ENCODE measurements at places on chromosomes 5 and 9.

DNA sequence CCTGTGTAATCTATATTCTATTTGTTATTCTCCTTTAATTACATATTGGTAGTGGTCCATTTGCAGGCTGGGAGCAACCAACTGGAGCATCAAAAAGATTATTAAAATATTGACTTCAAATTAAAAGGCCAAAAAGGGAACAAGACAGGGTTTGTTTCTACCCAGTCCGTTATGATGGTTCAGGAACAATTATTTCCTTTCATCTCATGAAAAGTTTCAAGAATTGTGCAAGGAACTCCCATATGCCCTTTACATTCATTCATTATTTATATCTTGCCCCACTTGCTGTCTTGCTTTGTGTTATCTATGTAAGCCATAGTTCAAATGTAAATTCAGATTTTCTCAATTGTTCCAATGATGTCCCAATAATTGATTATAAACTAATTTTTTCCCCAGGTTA, 58.7 kb upstream of the TLE1 start:
- no peak for DNase-seq

DNA sequence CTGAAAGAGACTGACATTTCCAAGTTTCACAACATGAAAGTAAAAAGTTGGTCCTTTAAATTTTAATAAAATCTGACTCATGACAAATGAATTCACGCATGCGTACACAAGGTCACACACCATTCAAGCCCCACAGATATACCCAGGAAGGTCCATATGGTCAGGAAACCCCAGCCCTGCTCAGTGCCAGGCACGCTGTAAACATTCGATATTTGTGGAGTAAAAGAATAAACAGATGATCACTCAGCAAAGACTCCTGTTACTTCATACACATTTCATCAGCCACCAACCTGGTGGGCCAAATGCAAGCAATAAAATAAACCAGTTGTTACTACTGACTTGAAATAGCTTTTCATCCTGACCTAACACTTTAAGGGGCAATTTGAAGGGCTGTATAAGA, 158.0 kb upstream of the RETREG1 start:
- DNase-seq: peak; percentile 22

- no peak for DNase-seq
These were observed 4.0 kb upstream of the ZBTB34 start for GRCh38 chr9:126856326-126856877.

DNA sequence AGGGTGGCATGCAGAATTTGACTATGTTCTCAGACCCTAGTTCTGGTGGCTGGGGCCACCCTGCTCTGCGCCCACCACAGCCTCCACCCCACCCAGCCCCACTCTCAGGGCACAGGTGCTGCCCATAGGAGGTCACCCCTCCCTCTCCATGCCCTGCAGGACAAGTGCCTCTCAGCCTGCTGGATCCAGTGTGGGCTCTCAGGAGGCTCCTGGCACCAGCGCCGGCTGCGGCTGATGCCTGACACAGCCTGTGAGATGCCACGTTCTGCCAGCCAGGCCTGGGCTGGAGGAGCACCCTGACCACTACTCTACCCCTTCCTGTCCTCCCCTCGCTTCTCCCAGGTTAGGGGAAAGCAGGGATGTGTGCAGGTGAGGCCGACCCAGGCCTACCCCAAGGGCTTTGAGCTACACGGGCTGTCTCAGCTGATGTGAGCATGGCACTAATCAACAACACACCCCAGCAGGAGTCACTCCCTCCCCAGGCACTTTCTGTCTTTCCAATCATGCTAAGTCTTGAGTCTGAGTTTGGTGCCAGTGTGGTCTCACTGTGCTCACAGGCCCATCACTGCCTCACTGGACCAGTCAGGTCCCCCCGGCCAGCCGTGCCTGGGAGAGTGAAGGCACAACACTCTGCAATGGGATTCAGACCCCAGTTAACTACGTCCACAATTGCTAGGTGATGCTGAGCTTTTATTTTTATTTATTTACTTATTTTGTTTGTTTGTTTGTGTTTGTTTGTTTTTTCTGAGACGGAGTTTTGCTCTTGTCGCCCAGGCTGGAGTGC, 12.1 kb upstream of the BARX1 start:
- DNase-seq: no peak

GRCh38 chr5:112141582-112141981, 277.5 kb downstream of the EPB41L4A start:
- no peak for DNase-seq

GRCh38 chr5:39604491-39604890, 179.7 kb upstream of the DAB2 start:
- no peak for DNase-seq

GRCh38 chr5:151492729-151493128, 45.3 kb downstream of the SLC36A1 start:
- DNase-seq: peak; percentile 57

- no peak for DNase-seq
These were observed 346.8 kb upstream of the FAM174A start for GRCh38 chr5:100188339-100188738.

GRCh38 chr9:69097064-69097463, 61.5 kb downstream of the FXN start:
- DNase-seq: peak; percentile 87

DNA sequence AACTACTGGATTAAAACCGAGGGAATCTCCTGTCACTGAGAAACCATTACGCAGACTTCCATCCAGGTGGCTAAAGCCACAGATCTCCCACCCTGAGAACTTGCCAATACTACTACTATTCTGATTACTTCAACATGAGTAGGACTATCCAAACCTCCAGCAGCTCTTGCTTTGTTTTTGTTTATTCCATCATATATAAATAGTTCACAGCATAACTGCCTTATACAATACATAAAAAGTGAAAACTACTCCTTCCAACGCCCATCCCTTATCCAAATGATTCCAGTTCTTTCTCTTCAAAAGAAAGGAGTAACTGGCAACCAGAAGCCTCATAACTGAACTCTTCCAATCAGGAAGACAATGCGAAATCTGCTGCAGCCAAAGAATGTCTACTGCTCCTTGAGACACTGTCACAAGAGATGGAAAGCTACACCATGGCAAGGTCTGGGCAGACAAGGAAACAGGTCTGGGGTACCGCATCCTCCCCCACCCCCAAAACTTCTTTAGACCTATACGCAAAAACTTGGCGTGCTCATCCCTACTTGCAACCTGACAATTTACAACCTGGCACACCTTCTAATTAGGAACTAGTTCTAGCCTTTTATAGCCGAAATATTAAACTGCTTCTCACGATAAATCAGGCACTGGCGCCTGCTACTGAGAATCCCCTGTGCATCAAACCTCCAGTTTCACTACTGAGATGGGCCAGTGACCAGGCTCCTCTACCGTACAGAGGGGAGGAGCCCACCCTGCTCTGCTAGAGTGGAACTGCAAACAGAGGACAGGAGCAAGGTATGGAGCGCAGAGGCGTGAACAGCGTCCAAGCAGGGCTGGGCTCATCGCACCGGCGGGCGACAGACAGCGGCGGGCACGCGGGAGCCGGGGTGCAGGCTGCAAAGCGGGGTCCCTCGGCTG, 986 bp downstream of the PLPP1 start:
- peak; percentile 56 for DNase-seq

- DNase-seq: peak; percentile 83
These were observed 64.1 kb downstream of the SEMA4D start for GRCh38 chr9:89433826-89434225.

DNA sequence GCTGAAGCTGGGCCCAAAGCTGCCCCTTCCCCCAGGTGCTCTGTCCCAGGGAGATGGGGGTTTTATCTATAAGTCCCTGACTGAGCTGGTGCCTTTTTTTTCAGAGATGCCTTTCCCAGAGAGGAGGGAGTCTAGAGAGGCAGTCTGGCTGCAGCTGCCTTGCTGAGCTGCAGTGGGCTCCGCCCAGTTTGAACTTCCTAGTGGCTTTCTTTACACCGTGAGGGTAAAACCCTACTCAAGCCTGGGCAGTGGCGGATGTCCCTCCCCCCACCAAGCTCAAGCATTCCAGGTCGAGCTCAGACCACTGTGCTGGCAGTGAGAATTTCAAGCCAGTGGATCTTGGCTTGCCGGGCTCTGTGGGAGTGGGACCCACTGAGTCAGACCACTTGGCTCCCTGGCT, 41.3 kb downstream of the CAVIN4 start:
- no peak for DNase-seq

DNA sequence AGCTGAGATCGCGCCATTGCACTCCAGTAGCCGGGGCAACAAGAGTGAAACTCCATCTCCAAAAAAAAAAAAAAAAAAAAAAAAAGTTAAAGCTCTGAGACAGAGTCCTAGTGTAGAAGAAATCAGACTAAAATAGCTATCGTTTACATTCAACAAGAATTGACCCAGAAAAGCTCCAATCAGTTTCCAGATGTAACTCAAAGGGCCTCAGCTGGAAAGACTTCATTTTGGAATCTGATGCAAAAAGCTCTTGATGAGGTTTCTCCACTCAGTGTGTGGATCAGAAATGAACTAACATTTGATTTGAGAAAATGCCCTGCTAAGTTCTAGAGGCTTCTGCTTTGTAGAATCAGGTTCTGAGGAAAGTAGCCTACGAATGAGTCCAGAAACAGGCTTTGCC, 7.2 kb upstream of the C1QTNF2 start:
- DNase-seq: no peak

DNA sequence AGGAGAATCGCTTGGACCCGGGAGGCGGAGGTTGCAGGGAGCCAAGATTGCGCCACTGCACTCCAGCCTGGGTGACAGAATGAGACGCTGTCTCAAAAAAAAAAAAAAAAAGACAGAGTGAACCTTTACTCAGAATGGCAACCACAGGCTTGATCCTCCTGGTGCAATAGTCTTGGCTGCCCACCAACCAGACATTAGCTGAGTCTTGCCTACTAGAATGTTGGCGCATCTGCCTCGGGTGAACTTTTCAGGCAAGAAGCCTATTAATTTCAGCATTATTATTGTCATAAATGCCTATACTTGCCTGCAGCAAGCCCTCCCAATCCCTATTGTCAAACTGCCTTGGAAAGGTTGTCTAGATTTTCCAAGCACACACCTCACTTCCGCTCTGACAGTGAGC, 4.2 kb downstream of the SERINC5 start:
- DNase-seq: peak; percentile 31

DNA sequence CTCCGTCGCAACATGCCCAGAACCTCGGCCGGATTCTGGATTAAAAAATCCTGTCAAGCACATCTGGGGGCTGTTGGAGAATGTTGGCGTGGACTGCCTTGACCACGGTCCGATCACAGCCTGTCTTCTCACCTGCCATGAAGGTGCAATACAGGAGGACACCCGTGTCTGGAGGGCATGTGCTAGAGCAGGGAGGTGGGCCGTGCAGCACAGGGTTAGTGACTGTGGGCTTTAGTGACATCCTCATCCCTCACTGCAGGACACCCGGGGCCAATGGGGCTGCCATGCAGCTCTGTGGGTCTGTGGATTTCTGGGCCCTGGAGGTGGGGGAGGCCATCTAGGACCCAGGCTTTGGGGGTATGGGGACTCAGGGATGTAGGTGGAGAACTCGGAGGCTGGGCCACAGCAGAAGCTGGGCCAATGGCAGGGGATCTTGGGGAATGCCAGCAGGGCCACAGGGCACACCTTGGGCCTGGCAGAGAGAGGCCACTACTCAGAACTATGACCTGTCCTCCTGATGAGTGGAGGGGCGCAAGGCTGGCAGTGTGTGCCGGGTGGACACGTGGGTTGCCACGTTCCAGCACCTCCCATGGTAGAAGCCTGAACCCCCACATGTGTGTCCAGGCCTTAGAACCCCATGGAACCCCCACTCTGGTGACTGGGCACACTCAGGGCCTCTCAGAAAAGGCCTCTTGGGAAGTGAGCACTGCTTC, 23.3 kb downstream of the ZDHHC11B start:
- no peak for DNase-seq

DNA sequence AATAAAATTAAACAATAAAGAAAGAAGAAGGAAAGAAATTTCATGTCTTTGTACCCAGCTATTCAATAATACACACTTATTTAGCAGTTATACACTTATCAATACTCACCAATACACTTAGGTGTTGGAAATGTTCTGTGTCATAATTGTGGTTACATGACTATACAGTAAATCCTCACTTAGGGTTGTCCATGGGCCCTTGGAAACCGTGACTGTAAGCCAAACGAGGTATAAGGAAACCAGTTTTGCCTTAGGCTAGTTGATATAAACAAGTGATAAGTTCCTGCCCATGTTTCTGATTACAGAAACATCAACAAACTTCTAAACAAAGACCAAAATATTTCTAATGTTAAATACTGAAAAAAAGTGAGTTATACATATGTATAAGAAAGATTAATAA, 10.0 kb upstream of the SLCO4C1 start:
- no peak for DNase-seq

DNA sequence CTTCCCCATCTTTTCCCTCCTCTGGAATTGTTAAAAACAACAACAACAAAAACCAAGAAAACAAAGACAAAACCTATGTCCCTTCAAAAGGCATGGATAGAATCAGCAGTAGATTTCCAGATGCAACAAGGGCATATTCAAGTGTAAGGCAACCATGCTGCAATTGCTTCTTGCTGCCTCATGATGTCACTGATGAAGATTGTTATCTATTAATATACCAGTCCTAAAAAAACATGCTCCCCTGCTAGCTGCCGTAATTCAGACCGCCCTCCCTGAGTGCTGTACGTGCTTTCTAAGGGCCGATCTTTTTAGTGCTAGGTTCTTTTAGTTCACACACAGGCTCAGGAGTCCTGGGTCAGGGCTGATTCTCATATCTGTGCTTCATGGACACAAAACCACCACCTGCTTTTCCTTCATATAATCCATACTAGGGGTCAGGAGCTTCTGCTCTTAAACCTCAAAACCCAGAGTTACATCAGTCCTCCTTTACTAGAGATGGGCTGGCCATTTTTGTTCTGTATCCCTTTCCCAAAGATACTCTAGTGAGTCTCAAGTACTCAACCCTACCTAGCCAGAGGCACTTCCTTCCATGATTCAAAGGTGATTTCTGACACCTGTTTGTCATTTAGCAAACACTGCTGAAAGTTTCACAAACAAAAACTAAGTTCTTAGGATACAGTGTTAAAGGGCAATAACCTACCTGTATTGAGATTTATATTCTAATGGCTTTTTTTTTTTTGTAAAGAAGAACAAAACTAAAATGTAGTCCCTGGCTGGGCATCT, 82.1 kb downstream of the GIN1 start:
- DNase-seq: peak; percentile 9

- peak; percentile 90 for DNase-seq
These were observed 117.4 kb upstream of the ELL2 start for GRCh38 chr5:96079075-96079474.

GRCh38 chr5:10704949-10705621, 55.9 kb downstream of the DAP start:
- peak; percentile 86 for DNase-seq

DNA sequence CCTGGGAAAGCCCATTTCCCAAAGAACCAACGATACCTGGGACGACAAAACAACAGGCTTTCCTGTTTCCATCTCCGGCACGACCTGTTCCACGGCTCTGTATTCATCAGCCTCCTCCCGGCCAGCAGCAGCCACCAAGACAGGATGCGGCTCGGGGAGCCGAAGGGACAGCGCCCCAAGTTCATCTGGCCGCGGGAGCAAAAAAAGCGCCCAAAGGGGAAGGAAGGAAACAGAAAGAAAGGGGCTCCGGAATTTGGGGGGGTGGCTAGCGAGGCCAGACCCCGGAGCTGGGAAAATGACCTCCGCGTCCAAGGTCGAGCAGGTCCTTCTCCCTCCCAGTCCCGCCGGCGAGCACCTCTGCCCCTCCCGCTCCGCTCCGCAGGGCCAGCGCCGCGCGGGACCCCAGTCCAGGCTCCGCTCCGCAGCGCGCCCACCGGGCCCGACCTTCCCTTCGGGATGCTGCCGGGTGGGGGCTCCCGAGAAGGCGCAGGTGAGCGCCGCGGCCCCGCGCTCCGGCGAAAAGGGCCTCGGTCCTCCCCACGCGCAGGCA, 608 bp downstream of the ELOVL7 start:
- DNase-seq: peak; percentile 21

Data from EH (cell line).